SK-N-DZ (cell line): ENCODE measurements at places on chromosomes 12 and 14.
A peak's percentile ranks its signal among the peaks of the same experiment; 100 is the strongest.

DNA sequence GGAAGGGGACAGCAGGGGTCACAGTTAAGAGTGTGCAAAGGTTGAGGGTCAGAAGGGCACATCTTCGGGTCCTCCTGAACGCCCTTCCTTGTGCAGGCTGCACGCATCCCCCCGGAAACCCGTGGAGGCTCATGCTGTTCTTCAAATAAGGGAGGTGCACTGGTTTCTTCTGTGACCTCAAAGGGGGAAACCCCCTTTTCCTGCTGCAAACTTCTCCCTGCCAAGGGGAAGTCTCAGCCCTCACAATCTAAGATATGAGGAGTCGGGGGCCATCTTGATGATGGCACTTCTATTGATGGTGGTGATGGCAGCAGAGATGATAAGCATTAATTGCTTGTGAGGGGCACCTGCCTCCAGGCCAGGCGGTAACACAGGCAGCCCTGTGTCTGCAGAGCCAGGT, 40.0 kb downstream of the ISCA2 start:
- DNase-seq = no peak

DNA sequence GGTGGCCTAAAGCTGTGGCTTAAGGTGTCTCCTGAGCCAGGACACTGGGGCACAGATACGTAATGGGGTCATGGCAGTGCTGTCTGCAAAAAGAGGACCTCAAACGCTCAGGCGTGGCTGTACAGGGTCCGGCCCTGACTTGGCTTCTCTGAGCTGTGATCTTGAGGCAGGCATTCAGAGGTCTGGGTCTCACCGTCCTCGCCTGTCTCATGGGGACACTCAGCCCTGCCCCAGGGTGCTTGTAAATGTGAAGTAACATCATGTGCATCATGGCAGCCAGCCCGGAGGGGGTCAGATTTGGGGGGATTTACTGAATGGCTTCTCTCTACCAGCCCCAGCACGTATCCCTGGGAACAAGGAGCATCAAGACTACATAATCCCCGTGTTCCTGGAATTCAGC, 28.8 kb downstream of the DIO3 start:
- DNase-seq = no peak

GRCh38 chr12:108447168-108447832, 67.8 kb upstream of the FICD start:
- DNase-seq = no peak

GRCh38 chr12:9273276-9273675, 65.1 kb upstream of the PZP start:
- DNase-seq = no peak

DNA sequence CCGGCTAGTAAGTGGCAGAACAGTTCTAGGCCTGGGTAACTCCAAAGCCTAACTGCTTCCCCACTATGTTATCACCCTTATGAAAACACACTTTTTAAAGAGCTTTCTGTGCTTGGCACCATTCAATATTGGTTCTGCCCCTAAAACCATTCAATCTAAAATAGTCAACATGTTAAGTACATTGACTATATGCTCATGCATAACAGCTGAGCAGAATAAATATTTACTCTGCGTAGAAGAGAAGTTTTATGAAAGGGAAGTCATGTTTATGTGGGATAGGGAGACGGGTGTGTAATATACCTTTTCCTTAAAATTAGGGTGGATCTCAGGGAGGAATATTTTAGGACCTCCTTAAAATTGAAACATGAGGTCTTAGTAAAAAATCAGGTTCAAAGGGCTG, 80.5 kb downstream of the SAMD4A start:
- no peak for DNase-seq

DNA sequence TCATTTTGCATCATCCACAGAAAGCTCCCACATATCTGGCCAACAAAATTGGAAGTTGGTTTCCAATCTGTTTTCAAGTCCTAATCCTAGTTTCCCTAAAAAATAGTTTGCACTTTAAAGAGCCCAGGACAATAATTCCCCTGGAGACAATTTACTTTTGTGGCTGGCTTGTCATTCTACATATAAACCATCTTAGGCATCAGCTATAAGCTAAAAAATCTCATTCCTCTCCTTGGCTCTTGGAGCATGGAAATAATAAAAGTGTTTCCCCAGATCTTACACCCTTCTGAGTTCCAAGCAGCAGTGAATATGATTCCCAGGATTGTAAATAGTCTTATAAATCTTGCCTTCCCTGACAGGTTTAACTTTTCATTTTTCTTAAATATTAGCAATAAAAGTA, 89.1 kb upstream of the NUDT4 start:
- DNase-seq = no peak

DNA sequence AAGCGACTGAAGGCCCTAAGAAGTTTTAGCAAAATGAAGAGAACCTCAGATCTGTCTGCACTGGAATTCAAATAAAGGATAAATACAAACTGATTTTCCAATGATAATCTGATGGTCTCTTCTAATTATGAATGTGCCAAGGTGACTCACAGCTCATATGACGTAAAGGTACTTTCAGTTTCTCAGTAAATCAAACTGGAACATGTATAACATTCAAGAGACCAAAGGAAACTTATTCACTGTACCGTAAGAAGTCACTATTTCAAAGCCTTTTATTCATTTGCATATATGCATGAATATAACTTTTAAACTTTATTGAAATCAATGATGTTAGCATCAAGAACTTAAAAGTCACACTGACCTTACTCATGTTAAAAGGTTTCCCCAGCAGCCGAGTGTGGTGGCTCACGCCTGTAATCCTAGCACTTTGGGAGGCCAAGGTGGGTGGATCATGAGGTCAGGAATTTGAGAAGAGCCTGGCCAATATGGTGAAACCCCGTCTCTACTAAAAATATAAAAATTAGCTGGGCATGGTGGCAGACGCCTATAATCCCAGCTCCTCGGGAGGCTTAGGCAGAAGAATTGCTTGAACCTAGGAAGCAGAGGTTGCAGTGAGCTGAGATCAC, 52.2 kb downstream of the ATXN2 start:
- DNase-seq = no peak

- no peak for DNase-seq
Observed at GRCh38 chr14:23078692-23079116, 16.2 kb downstream of the ACIN1 start.

DNA sequence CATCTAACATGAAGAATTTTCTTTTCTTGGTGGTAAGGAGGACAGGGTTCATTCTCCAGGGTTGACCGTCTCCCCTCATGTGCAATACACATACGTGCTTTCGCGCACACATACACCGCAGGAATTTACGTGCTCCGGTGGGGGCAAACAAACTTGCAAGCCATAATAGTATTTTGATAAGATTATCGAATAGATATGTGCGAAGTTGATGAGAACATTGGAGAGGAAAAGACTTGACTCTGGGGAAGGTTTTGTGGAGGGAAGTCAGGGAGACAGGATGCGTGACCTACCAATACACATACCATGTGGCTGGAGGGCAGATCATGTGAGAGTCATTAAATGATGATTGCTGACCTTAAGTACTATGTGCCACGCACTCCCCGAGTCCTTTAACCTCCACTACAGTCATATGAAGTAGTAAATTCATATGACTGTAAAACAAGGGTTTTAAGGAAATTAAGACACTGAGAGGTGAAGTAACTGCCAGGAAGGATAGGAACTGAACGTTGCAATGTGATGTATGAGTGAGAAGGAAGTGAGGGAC, 921 bp downstream of the RAD51B start:
- DNase-seq = no peak

DNA sequence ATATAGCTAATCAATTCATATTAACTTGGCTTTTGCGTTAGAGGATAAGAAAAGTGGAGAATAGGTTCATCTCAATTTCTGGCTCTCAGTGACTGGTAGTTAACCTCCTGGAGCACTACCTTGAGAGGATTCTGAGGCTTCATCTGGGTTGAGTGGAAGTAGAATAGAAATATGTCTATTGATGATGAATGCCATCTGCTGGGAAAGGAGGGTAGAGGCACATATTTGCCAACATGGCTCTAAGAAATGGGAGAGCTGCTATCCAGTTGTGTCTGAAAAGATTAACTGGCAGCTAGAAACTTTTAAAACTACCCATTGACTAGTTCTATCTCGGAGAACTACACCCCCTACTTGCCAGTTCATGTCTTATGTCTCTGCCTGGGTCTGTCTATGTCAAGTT, 530.1 kb downstream of the NRXN3 start:
- no peak for DNase-seq

DNA sequence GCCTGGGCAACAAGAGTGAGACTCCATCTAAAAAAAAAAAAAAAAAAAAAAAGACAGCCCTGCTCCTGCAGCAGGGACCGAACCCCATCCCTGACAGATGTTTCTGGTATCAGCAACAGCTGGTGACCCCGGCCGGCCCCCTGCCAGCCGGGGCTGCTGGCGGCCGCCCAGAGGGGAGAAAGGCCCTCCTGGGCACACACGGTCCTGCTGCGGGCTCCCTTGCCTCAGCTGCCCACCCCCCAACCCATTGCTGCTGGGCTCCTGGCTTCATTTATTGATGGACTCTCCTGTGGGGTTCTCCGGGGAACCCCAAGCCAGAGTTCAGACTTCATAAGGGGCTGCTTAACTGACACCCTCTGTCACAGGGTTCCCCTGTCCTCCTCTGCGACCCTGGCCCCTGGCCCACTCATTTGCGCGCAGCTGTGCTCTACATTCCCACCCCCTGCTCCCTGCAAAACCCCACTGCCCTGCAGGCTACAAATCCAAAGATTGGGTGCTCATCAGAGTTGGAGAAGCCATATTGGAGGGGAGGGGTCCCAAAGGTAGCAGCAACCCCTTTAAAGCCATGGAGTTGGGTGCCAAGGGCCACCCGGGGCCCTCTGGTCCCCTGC, 103.6 kb upstream of the RTL1 start:
- no peak for DNase-seq

DNA sequence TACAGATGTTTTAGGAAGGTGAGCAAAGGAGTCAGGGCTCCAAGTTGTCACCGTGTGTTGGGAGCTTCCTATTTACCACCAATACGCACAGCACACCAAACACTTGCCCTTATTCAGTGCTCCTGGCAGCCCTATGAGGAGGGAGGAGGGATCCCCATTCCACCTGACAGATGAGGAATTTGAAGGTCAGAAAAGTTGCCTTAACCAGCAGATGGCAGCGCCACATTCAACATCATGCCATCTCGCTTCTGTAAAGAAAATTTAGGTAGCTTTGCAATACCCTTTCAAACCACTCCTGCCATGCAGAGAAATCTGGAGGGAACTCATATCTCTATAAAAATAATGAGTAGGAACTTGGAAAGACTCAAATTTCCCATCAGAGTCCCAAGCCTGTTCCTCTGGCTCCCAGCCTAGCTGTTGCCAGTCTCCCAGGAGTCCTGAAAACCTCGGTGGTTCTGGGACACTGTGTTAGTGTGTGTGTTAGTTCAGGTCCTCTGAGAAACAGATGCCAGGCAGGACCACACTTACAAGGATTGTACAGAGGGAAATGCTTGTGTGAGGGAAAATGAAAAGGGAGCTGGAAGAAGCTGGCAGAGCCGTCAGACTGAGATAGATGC, 410.5 kb downstream of the MED13L start:
- no peak for DNase-seq

GRCh38 chr12:67804168-67804567, 155.6 kb downstream of the DYRK2 start:
- DNase-seq = no peak

- DNase-seq = no peak
Observed at GRCh38 chr14:49381778-49382177, 204.4 kb downstream of the RPS29 start.

DNA sequence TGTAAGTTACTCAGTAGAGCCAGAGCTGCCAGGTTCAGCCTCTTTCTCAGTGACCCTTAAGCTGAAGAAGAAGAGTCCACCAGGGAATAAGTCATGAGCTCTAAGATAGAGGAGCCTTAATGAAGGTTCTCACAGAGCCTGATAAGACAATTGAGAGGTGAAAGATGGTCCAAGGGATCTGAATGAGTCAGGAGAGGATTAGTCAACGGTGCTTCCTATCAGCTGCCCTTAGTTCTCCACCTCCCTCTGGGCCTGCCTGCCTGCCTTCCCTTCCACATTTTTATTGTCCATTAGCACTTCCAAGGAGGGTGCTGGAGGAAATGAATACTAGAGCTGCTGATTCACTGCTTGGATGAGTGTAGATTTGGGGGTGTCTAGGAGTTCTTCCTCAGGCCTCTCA, 161.7 kb upstream of the RMST start:
- no peak for DNase-seq

- no peak for DNase-seq
Observed at GRCh38 chr12:64229240-64229639, 7.1 kb upstream of the KICS2 start.

GRCh38 chr12:116591855-116592637, 32.9 kb downstream of the MAP1LC3B2 start:
- DNase-seq = no peak

GRCh38 chr12:38892976-38893375, 12.4 kb downstream of the CPNE8 start:
- DNase-seq = no peak

DNA sequence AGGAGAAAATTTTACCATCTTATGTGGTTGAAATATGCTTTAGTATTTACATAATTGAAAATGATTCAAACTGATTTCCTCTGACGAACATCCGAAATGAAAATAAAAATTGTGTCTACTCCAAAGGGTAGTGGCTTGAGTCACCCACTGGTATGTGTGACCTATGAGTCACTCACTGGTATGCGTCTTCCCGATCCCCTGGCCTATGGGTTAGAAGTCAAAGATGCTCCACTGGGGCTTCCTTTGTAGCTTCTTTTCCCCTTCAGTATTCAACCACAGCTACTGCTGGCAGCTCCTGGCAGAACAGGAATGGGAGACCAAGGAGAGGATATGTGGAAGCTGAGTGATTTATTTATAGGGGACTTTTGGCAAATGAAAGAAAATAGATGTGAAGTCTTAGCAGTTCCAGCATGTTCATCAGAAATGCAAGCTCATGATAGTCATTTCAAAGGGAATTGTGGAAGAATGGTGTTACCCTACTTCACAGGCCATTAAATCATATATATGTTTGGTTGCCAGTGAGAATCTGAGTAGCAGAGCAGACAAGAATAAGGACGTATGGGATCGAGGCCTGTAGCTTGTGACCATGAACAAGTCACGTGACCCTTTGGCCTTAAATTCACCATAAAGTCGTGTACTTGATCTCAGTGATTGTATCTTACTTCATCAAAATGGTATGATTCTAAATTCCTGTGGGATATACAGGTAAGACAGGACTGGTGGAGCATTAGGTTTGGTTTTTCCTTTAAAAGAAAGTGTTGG, 108.3 kb downstream of the CRADD start:
- peak; percentile 17 for DNase-seq

DNA sequence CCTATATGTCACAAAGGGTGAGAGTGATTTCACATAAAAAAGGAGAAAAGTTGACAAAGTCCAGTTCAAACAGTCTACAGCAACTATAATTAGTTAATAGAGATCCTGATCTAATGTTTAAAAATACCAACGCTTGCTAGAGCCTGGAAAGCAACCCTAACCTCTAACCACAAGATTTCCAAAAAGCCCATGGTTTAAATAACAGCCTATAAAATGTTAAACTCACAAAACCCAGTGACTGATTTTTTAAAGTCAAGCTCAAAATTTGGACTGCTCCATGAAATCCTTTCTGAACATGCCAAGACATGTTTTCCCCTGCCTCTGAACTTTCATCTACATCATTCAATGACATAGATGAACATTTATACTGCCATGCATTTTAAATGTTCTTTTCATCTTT, 81.6 kb downstream of the PLEKHG7 start:
- DNase-seq = no peak

- DNase-seq = no peak
Observed at GRCh38 chr14:58191763-58192601, 8.0 kb upstream of the ACTR10 start.
